ENCODE measurements at places on chromosomes 1 and 21.

GRCh38 chr1:77541162-77541545 is 141.3 kb downstream of the ZZZ3 start:
- no peak for DNase-seq

- DNase-seq: peak; percentile 72
Observed at GRCh38 chr1:84620720-84621313, 46.6 kb upstream of the CTBS start.

- no peak for DNase-seq
Observed at GRCh38 chr1:18922319-18922726, 20.0 kb upstream of the ALDH4A1 start.

DNA sequence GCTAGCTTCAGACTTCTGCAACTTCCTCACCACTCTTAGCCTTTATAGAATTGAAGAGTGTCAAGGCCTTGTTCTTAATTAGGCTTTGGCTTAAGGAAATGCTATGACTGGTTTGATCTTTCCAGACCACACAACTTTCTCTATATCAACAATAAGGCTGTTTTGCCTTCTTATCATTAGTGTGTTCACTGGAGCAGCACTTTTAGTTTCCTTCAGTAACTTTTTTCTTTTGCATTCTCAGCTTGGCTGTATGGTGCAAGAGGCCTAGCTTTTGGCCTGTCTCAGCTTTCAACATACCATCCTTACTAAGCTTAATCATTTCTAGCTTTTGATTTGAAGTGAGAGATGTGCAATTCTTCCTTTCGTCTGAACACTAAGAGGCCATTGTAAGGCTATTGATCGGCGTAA is 8.6 kb downstream of the PRKACB start:
- no peak for DNase-seq

- DNase-seq: no peak
Observed at GRCh38 chr1:63322114-63322943, at the start of gene FOXD3. Gene FOXD3, plus strand, starts transcription at chr1:63322567. Its CDS starts 492 bp downstream, at chr1:63323059.

DNA sequence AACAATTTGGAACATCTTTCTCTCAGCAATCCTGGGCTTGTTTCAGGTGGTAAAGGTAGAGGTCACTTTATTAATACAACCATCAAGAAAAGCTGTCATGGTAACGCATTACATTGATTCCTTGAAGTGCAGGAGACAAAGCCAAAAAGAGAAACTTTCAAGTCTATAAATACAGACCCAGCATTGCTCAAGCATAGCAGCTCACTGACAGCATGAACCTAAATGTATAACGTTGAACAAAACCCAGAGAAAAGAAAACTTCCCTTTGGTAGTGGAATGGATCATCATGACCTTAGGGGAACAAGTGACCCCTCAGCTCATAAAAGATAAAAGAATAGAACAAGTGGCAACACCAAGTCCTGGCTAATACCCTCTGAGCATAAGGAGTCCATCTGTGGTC is 332.2 kb downstream of the NTNG1 start:
- no peak for DNase-seq

DNA sequence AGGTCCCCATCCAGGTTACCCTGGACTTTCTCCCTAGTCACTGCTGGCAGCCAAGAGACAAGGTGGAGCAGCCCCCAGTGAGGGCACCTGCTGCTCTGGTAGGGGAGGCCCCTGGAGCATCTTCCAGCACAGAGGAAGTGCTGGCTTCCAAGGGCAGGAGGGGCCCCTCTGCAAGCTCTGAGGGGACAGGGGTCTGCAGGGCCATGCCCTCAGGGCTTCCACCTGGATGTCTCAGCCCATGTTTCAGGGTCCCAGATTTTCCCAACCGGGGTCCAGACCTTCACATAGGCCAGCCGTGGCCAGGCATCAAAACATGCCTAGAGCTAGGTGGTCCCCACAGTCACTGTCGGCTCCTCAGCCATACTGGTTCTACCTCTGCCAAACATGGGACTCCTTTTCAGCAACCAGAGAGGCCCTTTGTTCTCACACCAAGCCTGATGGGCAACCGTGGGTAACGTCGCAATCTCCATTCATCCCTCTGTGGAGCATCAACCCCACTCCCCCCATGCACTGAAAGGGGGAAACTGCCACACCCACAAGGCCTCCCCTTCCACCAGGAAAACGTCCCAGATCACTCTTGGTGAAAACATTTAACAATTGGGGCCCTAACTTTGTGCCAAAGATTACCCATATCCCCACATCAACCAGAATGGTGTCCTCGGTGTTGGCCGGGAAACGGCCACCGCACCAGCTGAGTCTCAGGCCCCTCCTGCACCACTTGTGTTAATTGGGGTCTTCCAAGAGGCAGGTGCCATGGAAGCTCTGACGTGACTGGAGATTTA is 1.9 kb upstream of the COL6A2 start:
- DNase-seq: no peak

GRCh38 chr1:169741666-169742394 is 8.0 kb upstream of the SELE start:
- DNase-seq: no peak

GRCh38 chr1:2152954-2153353 is 41.6 kb downstream of the FAAP20 start:
- DNase-seq: no peak

DNA sequence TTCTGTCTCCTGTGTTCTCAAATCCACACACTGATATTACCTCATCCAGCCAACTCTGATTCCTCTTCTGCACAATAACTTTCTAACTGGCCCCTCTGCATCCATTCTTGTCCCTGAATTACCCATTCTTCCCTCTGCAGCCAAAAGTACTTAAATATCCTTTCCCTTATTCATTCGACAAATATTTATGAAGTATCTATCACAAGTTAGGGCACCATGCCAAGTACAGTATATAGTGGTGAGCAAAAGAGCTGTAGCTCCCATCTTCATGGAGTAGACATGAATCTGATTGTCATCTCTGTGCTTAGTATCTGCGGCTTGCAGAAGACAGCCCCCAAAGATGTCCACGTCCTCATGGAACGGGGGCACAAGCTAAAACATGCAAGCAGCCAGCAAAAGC is 316.8 kb downstream of the SETD4 start:
- DNase-seq: no peak

DNA sequence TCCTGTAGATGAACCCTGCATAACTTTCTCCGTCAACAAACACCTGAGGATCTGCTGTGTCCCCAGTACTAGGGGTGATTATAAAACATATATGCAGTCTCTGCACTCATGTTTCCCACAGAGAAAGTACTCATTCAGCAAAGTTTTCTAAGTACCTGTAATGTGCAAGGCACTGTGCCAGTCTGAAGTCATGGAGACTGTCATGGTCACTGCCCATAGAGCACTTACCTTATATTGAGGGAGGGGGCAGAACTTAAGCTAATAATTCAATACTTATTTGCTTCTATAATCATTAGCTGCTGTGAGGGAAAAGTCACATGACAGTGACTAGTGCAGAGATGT is 41.2 kb downstream of the MAP3K21 start:
- DNase-seq: no peak

DNA sequence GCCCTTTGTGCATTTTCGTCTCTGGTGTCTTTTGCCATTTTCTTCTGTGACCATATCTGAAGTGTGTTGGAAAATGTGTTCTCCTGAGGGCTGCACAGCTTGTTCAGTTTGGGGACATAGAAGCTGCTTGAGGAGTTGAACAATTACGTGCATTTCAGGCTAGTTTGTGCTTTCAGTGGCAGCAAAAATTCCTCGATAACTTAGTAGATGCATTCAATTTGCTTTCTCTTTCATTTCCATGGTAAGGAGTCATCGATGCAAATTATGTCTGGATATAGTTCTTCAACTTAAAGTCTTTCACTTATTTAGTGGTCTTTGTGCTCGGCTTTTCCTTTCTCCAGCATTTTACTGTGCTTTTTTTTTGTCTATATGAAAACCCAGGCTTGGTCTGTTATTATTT is 441.5 kb downstream of the PLA2G4A start:
- DNase-seq: no peak

GRCh38 chr1:95301614-95302013 is 67.6 kb downstream of the RWDD3 start:
- DNase-seq: no peak

GRCh38 chr1:5475572-5475971 is 516.7 kb downstream of the NPHP4 start:
- no peak for DNase-seq

- no peak for DNase-seq
Observed at GRCh38 chr1:245313576-245313975, 158.8 kb downstream of the KIF26B start.

DNA sequence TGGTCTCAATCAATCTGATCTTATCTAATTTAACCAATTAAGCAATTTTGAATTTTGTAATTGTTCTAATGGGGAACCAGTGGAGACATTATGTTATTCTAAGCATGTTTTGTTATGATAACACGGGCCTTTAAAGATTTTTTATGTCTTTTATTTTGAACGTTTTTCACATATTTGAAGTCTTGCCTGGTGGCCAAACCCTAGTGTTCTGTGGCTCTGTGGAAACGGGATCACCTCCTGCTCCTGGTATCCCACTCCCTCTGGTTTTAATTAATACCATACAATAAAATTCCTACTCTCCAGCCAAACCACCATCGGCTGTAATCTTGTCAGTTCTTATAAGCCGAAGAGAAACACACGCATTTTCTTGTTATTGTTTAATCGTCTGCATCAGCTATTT is 22.9 kb upstream of the LMO4 start:
- no peak for DNase-seq

DNA sequence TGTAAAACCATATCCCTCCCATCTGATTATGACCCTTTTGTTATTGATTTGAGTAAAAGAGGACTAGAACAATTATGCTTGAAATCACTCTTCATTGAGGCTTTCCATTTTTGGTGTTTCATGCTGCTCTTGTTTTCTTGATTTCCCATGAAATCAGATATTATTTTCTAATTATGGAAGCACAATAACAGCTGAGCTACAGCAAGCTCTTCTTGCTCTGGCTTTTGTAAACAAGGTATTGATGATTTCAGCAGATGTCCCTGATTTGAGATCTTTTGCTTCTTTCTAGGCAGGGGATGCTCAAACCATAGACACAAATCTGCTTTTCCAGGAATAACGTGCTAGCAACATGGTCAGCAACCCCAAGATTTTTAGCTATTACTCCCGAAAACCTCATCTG is 607.8 kb downstream of the NCAM2 start:
- no peak for DNase-seq

- no peak for DNase-seq
Observed at GRCh38 chr1:26293911-26294463, 12.4 kb downstream of the UBXN11 start.

DNA sequence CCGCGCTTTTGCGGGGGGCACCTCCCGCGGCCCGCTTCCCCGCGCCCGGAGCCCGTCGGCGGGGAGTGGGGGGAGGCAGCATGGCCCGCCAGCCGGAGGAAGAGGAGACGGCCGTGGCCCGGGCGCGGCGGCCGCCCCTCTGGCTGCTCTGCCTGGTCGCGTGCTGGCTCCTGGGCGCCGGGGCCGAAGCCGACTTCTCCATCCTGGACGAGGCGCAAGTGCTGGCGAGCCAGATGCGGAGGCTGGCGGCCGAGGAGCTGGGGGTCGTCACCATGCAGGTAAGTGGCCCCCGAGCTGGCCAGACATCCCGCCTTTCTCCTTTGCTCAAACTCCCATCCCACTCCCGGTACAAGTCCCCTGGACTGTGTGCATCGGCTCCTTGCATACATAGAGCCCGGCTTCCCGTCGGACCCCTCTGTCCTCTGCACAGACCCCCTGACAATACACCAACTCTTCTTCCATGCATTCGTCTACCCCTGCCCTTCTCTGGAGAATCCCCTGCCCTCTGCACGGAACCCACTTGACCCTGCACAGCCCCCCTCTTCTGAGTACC is 812 bp downstream of the CACHD1 start:
- peak; percentile 2 for DNase-seq

DNA sequence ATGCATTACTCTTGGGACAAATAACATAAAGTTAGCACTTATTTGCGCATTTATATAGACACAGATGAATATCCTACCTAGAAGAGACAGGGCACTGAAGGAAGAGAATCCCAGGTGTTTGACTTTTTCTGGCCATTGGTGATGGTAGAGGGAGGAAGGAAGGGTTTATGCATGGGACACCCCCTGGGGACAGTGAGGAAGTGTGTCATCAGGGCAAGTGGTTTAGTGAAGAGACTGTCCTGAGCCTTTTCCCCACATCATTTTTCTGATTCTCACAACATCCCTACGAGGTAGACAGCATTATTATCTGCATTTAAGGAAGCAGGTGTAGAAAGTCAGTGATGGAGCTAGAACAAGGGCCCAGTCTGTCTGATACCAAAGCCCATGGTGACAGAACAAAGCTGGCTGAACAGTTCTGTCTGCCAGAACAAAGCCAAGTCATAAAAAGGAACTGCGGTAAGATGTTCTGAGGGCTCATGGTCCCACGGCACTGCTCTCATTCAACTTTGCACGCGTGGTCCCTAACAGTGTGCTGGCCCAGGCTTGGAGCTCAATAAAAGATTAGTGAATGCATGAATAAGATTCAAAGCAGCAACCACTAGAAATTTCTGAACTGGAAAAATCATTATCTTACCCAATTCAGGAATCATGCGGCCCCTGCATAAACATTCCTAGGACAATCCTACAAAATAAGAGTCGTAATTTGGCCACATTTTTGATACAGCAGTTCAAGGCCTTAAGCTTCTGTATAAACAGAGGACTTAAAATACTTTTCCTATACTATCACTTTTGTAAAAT is 12.2 kb upstream of the CDC42BPA start:
- DNase-seq: no peak

DNA sequence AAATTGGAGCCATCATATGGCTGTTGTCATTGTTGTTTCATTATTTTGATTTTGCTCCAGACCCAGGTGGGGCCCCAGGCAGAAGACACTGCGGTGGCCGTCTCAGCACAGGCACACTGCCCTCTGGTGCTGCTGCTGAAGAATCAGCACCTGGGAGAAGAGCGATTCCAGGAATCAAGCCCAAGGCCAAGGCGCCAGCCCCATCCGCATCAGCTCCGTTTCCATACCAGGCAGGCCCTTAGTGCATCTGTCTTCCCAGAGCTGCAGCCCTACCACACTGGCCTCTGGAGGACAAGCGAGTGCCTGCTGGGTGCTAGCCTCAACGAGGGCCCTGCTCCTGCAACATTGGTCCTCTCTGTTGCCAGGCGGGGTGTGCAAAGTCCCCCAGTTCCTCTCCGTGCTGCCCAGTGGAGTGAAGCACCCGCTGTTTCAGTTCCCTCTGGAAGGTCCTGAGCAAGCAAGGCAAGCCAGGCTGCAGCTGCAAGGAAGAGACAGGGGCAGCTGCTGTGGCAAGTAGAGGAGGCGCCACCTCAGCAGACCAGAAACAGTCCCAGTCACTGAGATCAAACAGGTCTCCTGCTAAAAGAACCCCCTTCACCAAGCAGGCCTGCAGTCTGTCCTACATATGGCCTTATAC is 5.2 kb downstream of the GRIK3 start:
- DNase-seq: no peak

Measured in effector CD8-positive, alpha-beta T cell (primary cell).